ENCODE measurements at places on chromosomes 16 and 17.

- no peak for DNase-seq
Measured at GRCh38 chr17:66733759-66734158, 101.2 kb upstream of the CACNG5 start.

DNA sequence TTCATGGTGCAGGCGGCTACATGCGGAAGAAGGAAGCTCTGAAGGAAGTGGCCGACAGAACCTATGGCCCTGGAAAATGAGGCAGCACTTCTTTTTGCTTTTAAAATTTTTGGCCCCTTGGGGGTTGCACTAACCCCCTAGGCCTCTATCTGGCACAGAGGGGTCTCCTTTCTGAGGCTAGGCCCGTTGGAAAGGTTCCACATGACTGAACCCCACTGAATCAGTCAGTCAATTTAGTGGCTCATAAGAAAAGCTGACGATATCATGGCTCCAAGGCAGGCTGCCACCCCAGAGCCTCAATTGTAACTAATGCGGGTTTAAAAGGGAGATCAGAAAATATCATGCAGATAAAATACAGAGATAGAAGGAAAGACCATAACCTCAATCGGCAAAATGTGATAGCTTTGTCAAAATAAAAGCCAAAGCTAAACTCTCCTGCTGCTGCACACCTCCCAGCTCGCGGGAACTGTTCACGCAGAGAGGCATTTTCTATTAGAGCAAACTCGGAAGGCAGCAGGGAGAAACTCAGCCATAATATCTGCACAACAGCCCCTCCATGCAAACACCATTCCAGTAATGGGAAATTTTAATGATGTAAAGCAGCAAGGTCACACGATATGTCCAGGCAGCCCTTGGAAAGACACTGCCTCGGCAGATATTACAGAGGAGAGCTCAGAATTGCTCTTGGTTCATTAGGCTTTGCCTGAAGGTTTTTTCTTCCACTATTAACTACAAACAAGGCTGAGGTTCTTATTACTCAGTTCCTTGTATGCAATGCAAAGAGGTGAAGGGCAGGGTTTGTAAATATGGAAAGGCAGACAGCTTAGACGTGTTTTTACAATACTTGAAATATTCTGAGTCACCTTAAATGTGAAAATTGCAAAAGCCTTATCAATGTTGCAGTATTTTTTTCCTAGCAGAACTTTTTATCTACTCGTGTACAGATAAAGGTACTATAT lies 200.4 kb upstream of the PMFBP1 start:
- DNase-seq = no peak

- no peak for DNase-seq
Measured at GRCh38 chr17:27407916-27408864, 48.1 kb upstream of the KSR1 start.

DNA sequence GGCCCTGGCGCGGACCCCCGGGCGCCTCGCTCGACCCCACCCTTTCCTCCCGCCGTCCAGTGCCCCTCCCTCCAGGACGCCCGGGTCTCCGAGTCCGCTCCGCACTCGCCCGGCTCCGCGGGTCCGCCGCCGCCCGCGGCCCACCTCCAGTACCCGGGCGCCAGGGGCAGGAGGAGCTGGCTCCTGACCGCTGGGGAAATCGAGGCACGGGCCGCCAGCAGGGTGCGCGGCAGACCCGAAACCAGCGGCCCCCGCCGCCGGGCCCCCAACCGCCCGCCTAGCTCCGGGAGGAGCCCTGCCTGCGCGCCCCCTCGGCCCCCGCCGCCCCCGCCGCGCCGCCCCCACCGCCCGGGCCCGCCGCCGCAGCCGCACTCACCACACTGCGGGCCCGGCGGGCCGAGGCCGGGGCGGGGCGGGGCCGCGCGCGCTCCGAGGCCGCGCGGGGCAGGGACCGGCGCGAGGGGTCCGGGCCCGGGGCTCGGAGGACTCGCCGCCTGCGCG lies 333 bp downstream of the MAFG start:
- no peak for DNase-seq

- no peak for DNase-seq
Measured at GRCh38 chr17:35170968-35171771, 23.0 kb downstream of the SLC35G3 start.

DNA sequence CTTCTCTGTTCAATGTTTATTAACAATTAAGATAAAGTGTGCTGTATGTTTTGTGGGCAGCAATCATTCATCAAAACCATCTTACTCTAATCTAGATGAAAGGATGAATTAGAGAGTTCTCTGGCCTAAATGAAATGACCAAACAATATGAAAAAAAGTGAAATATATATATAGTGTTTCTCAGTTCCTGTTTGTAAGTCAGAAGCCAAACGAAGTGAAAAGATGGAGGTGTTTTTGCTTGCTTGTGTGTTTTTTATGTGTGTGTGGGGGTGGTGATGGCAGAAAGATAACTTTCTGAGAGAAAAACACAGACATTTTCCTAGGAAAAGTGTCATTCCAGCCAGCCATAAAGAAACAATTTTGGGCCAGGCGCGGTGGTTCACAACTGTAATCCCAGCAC lies 138.6 kb downstream of the CDH8 start:
- no peak for DNase-seq
